ENCODE measurements at places on chromosomes 3 and 15.

DNA sequence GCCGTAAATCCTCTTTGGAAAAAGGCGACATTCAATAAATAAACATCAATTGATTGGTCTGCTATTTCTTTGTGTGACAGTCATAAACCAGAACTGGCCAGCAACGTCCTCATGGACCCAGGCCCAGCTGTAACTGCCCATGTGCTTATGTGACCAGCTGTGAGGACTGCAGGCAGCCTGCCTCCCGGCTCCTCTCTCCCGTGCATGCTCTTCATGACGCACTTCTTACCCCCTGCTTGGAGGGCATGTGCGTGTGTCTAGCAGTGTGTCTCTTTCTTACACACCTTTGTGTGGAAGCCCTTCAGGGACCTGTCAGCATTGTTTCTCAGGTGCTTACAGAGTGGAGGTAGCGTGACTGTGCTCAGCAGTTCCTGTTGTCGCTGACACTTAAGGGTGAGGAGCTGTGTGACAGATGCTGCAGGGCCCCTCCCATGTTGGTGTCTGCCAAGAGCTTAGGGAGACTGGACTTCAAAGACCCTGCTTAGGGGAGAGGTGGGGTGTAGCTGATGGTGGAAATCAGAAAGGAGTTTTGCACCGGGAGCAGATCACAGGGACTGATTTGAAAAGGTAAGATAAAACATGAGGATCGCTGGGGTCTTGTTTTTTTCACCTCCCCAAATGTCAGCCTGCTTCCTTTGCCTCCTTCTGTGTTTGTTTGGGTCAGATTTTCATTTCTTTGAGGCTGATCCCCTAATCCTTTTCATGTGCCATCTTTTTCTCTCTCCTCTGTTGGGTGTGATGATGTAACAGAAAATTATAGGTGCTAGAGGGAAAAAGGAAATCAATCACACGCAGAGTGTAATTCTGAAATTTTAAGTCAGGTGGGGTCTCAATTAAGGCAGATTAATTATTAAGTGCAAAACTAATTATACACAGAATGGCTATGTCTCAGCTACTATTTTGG is 2.1 kb downstream of the PODXL2 start:
- DNase-seq: no peak

DNA sequence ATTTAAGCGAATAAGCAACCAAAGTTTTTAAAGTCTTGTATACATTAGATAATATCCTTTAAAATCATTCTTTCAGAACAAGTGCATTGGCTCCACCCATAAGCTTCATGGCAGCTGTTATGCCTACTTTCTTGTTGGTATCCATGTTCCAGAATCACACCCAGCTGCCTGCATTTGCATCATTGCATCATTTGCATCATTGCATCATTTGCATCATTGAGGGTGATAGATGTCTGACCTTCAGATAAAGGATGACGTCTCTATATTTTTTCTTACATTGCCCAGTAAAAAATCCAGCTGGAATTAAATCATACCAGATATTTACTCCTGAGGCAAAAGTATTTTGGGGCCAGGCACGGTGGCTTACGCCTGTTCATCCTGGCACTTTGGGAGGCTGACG is 42.3 kb downstream of the SLC12A1 start:
- no peak for DNase-seq

- no peak for DNase-seq
These were observed 1.1 kb upstream of the RBMS3 start for GRCh38 chr3:29279806-29280205.

- DNase-seq: peak; percentile 76
These were observed 590 bp downstream of the POLR2H start for GRCh38 chr3:184361932-184362667.

GRCh38 chr3:194395212-194395611 is 3.9 kb downstream of the GP5 start:
- peak; percentile 70 for DNase-seq

- peak; percentile 83 for DNase-seq
These were observed 109.3 kb downstream of the OXNAD1 start for GRCh38 chr3:16374047-16374934.

DNA sequence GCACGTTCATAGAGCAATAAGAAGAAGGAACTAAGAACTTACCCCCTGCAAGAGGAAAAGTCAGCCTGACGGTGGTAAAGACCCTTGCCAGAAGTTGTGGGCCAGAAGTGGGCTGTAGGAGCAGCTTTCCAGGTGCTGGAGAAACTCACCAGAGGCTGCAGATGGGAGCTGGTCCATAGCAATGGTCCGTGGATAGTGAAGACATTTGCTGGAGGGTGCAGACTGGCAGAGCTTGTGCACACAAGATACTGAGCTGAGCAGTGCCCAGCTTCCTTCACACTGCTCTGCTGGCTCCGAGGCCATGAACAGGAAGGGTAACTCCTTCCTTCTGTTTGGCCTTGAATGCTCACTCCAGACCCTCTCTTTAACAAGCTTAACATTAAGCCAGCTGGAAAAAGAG is 149.8 kb upstream of the BNIP2 start:
- no peak for DNase-seq

GRCh38 chr3:129638481-129638880 is 32.0 kb upstream of the PLXND1 start:
- no peak for DNase-seq

DNA sequence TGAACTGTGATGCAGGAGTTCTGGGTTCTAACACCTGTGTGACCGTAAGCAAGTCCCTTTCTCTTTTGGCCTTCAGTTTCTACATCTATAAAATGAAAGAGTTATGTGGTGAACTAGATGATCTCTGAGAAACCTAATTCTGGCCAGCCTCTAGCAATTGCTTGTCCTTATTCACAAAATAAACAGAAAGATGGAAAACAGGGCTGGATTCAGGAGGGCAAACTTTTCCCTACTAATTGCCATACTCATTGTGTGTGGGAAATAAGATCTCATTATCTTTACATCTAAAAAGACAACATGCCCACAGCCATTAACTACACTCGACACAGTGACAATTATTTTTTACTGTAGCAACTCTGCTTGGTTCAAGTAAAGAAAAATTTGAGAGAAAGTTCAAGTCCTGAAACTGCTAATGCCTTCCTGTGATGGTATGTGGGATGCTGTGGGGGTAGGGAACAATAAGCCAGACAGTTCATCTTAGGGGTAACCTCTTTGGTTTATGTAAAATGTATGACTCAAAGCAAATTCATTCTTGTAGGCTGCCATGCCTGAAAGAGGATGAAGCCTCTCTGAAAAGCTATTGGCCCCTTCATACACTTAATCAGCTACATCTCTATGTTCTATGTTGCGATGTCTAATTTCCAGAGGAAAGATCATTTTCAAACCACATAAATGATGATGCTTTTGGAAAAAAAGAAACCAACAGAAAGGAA is 177.6 kb upstream of the BCL6 start:
- DNase-seq: peak; percentile 67

DNA sequence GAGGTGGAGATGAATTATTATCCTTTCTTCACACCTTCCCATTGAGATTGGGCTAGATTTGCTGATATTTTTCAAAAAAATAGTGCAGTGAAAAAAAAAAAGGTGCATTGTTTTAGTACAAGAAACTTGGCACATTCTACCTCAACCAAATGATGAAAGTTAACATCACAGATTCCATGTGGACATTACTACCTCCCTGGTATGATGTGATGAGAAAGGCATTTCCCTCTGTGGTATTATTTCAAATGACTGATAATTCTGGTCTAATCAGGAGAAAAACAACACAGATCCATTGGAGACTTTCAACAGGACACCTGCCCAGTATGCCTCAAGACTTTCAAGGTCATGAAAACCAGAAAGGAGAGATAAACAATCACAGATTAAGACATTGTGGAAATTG is 313.4 kb downstream of the BCHE start:
- peak; percentile 72 for DNase-seq

DNA sequence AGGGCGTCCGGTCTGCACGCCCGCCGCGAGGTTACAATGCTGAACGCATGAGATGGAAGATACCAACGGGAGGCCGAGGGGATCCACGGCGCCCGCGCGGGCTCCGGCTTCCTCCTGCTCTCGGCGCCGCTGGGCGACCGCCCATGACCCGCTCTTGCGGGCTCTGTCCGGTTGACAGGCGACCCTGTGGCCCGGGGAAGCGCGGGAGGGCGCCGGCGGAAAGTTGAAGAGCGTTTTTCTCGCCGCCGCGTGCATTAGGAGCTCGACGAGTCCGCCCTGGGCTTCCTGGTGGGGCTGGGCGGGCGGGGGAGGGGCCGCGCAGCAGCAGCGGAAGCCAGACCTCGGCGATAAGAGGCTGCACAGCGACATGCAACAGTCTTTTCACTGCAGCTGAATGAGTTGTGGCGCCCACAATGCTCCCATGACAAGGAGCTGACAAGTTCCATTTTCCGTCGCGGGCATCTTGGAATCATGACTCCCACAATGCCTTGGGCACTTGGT is at the start of gene MBNL1:
Gene MBNL1 (plus strand): TSS at position 375 of the 501 bp plus-strand sequence. CDS start 31,265 bp downstream, outside the sequence.
- DNase-seq: peak; percentile 87

- DNase-seq: peak; percentile 99
These were observed 94.7 kb upstream of the RBMS3 start for GRCh38 chr3:29186131-29186599.

GRCh38 chr3:70516076-70516475 is 203.6 kb upstream of the MDFIC2 start:
- no peak for DNase-seq

GRCh38 chr3:150889106-150889505 is 16.1 kb downstream of the MINDY4B start:
- no peak for DNase-seq

Measured in kidney tubule cell (primary cell).